ENCODE measurements at places on chromosomes 2 and 18.

GRCh38 chr2:8481463-8482009 lies 200.3 kb upstream of the ID2 start:
- no peak for DNase-seq

GRCh38 chr2:150027164-150027563 lies 439.6 kb upstream of the MMADHC start:
- DNase-seq, result no peak

- DNase-seq, result no peak
Observed at GRCh38 chr2:24245986-24246776, 71.3 kb downstream of the FAM228A start.

GRCh38 chr2:48906633-48907032 lies 151.1 kb upstream of the LHCGR start:
- DNase-seq, result no peak

DNA sequence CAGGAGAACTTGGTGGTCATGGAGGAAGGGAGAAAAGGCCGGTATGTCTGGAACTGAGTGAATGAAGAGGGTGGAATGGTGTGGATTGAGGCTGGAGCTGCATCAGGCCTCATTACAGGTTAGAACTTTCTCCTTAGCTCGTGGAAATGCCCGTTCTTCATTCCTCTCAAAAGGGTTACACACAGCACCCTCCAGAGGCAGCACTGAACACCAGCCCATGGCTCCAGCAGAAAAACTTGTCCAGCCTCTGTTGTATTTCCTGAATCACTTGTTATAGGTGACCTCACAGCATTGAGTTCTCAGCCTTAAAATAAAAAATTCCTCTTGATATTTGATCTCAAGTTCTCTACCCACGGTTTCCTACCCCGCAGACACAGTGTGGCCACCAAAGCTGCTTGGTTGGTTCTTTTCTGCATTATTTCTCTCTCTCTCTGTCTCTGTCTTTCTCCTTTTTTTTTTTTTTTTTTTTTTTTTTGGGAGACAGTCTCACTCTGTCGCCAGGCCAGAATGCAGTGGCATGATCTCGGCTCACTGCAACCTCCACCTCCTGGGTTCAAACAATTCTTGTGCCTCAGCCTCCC lies 89.6 kb downstream of the ITGB1BP1 start:
- no peak for DNase-seq

DNA sequence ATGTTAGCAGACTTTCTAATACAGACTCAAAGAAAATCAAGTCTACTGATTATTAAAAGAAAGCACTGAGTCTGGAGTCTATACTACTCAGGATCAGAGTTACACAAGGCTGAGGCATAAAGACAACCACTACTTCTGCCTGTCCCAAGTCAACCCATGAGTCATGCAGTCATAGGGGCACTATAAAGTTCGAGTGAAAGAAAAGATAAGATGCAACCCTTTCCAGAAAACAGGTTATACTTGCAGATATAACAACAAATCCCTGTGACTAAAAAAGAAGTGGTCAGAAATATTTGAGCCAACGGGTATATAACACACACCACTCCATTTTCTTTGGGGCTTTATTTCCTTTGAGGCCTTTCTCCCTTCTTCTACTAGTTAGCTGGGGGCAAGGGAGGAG lies 18.6 kb upstream of the SCRN3 start:
- DNase-seq, result no peak

GRCh38 chr2:240947176-240947575 lies 41.0 kb downstream of the CROCC2 start:
- no peak for DNase-seq

GRCh38 chr2:206202446-206202845 lies 42.8 kb downstream of the EEF1B2 start:
- no peak for DNase-seq

- DNase-seq, result no peak
Observed at GRCh38 chr18:36446059-36446458, 148.5 kb downstream of the FHOD3 start.

DNA sequence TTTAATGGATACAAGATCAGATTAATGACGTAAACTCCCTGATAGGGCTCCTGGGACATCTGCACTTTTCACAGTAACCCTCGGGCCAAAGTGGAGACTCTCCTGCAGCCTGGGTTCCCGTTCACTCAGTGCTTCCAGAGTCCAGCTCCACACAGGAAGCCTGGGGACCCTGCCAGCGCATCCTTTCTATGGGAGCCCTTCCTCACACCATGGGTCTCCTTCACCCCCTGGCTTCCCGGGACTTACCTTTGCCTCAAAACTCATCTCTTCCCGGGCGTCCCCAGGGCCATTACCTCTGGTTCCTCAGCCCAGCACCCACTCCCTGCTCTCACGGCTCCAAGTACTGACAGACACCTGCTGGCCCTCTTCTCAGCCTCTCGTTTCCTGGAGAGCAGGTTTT lies 40.7 kb upstream of the KLF11 start:
- no peak for DNase-seq

DNA sequence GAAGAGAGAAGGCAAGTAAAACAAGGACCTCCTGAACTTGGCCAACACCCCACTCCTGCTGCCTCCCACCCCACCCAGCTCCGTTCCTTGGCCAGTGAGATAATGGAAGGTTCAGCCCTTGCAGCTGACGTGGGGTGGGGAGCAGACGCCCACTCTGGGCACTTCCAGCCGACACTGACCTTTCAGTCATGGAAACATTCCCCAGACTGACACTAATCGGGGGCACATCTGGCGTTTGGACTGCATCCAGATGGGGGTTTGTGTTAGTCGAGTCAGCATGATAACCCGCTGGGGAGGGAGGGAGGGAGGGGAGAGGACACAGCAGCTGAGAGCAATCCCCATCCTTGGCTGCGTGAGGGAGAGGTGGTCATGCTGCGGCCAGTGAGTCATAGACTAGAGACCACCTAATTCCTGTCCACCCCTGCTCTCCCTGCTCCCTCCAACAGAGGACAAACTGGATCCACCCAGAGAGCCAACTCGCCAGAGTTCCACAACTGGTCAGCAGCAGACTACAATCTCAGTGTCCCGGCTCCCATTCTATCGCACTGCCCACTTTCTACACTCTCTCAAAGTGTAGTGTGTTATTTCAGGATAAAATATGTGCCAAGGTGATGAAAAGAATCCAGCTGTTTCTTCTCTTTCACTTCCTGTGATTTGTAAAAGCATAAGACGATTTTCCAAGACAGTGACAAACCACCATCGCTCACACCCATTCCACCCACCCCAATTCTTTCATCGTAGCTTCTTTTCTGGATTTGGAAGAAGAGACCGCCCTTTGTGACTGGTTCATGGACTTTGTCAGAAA lies 115.4 kb upstream of the PKDCC start:
- DNase-seq, result no peak

DNA sequence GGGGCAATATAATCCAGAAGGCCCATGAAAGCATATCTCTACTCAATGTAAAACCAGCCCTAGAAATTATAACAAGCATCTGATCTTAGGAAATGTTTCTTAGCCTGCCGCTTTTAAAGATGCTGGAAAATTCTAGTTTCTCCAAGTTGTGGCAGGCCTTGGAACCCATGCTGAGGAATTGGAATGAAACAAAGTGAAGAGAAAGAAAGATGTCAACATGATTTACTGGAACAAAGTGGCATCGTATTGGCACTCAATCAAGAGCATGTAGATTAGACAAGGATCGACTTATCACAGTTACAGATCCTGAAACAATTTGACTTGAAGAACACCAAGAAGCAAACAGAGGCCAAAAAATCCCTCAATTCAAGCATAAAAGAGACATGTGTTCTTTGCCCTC lies 28.7 kb downstream of the CNTNAP5 start:
- no peak for DNase-seq

GRCh38 chr18:55663891-55664290 lies 75.9 kb upstream of the TCF4 start:
- DNase-seq, result no peak

- no peak for DNase-seq
Observed at GRCh38 chr18:79322441-79322840, 73.3 kb upstream of the NFATC1 start.

DNA sequence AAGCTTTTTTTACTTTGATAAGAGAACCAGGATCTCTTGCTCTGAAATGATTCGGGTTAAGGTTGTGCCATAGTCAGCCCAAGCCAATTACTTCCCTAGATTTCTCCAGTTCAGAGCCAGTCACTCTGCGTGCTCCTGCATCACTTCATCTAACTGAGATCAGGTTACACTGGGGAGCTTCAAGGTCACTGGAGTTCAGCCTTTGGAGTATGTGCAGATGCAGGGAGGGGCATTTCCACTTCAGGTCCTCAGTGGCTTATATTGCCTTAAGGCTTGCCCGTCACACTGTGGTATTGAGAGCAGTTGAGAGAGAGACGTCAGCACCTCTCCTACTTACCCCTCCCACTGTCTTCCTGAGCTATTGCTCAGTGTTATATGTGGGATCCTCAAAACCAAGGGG lies 317.8 kb downstream of the EPHA4 start:
- no peak for DNase-seq

- DNase-seq, result no peak
Observed at GRCh38 chr2:1856922-1857321, 112.6 kb upstream of the PXDN start.

DNA sequence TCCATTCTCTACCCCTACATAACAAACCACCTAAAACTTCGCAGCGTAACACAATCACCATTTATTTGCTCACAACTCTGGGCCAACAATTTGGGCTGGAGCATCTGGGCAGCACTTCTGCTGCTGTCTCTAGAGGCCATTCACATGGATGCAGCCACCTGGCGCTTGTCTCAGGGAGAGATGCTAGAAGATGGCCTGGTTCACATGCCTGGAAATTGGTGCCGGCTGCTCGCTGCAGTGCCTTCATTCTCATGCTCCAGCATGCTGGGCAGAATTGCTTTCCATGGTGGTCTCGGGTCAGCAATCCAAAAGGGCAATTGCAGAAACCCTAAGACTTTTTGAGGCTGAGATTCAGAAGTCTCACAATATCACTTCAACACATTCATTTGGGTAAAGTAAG lies 157.4 kb downstream of the SUCLG1 start:
- no peak for DNase-seq

DNA sequence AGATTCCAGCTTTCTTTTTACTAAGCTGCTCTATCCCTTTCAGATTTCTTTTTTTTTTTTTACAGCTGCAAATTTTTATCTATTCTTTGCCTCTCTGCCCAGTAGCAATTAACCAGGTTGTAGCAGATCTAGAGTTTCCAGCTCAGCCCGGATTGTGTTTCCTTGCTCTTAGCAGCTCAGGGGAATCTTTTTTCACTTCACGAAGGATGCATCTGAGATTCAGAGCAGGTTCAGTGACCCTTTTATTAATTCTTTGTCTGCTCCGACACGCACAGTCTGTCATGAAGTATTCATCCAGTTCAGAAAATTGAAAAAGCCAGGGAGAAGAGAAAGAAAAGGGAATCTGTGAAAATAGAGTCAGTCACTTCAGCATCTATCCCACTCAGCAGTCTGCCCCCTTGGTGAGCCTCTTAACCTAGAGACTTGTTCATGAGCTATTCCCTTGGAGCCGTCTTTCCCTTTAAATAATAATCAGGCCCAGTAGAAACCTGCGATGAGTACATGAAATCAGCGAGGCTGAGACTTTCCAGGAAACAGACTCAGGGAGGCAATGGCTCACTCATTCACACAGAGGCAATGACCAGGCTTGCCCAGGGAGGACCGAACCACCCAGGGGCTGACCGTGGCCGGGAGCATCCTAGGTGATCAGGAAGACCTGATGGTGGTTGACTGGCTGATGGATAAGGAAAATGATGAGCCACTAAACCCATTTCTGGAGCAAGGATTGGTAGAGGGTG lies 103.4 kb upstream of the ITGA6 start:
- DNase-seq, result no peak

GRCh38 chr2:184695-185094 lies 79.1 kb downstream of the SH3YL1 start:
- DNase-seq, result no peak

GRCh38 chr2:36329746-36330472 lies 25.7 kb upstream of the CRIM1 start:
- DNase-seq, result no peak

DNA sequence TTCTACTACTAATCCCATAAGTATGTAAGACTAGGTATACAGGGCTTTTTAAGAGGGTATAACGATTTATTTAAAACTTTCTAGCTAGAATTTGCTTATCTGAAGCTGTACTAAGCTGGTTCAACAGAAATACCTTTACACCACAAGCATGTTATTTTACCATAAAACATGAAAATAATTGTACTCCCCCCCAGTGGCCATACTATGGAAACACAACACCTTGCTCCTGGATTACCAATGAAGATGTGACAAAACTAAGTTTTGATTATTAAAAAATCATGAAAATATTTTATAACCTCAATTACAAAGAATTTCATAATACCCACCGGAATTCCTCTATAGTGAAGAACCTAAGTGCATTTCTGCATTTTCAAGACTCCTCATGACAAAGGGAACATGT lies 27.3 kb downstream of the LPIN2 start:
- no peak for DNase-seq

- DNase-seq, result no peak
Observed at GRCh38 chr18:46541626-46542189, 115.3 kb downstream of the LOXHD1 start.

GRCh38 chr18:66759050-66759828 lies 155.3 kb upstream of the CDH19 start:
- DNase-seq, result no peak

DNA sequence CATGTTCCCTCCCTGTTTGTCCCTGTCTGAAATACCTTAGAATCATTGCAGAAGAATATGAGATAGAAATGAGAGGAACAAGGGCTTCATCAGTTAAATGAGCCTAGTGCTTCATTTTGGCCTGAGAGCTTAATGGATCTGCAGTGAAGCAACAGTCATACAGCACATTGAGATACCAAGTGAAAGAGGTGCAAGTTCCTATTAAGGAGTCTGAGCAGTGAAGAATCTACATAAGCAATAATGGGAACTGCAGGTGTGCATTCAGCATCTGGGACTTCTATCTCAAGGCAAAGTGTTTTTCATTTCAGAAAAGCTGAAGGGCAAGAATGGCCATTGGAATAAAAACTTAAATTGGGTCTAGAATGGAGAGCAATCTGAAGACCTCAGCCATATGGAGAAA lies 323.2 kb upstream of the SLC39A10 start:
- DNase-seq, result no peak

GRCh38 chr2:89000235-89000634 lies 308.8 kb downstream of the RPIA start:
- no peak for DNase-seq

Data from stimulated activated CD4-positive, alpha-beta T cell treated with anti-CD3 and anti-CD28 coated beads, Interleukin-15, amount 100 ng/mL, for 1 hour (primary cell).